ENCODE measurements at places on chromosomes 2 and 18.

- no peak for DNase-seq
Measured at GRCh38 chr2:104701411-104701911, 152.5 kb upstream of the POU3F3 start.

DNA sequence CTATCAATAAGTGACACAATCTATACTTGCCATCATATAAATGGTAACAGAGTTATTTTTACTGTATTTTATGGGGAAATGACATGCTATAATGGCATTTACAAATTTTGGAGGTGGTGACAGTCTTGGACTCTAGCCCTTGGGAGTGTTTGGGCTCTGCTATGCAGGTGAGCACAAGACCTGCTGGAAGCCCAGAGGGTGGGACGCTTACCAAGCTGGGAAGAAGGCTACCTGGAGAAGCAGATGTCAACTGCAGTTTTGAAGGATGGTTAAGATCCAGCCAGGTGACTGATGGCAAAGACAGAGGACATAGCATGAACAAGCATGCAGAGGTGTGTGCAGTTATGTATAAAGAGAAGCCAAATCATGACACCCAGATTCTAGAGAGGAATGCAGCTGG is 346.9 kb downstream of the MYCN start:
- DNase-seq = no peak

- no peak for DNase-seq
Measured at GRCh38 chr2:151410485-151410834, 758 bp downstream of the RIF1 start.

- no peak for DNase-seq
Measured at GRCh38 chr18:74459889-74460288, 2.8 kb upstream of the DIPK1C start.

- DNase-seq = no peak
Measured at GRCh38 chr2:104233591-104233990, 620.3 kb upstream of the POU3F3 start.

DNA sequence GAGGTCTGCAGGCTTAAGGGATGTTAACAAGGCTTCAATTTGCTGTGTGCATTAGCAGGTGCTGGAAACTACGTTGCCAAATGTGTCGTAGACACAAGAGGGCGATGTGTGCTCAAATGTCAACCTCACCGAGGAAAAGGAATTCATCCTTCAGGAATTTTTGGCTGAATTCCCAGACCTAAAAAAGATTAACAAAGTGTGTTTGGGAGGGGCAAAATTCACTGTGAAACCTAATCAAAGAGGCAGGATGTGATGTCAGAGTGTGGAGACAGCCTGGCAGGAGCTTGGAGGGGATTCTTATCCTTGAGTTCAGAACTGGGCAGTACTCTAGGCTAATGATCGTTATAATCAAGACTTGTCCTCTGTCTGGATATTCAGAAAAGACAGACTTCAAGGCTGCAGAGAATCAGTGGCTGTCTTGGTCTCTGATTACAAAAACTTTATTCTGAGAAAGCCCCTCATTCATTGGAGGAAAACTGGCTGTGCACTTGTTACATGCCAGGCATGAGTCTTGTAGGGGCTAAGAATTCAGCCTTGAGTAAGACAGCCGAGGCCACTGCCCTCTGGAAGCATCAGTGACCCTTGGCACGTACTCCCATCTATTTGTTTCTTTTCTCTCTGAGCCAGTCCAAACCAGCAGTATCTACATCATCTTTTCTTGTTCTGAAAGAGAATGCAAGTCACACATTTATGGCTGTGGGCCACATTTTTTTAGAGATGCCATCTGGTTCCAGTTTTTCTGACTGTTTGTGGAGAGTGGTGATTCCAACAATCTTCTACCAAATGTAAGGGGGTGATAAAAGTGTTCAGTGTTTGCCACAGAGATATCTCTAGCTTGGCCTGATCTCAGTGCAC is 18.7 kb upstream of the SCYGR1 start:
- DNase-seq = peak; percentile 82

GRCh38 chr2:215724146-215724545 is 288.3 kb upstream of the FN1 start:
- DNase-seq = no peak

GRCh38 chr2:54560146-54560881 is 104.2 kb downstream of the SPTBN1 start:
- no peak for DNase-seq

GRCh38 chr2:71070294-71071093 is 2.0 kb downstream of the NAGK start:
- no peak for DNase-seq

GRCh38 chr2:132374551-132374950 is 42.1 kb upstream of the GPR39 start:
- no peak for DNase-seq

DNA sequence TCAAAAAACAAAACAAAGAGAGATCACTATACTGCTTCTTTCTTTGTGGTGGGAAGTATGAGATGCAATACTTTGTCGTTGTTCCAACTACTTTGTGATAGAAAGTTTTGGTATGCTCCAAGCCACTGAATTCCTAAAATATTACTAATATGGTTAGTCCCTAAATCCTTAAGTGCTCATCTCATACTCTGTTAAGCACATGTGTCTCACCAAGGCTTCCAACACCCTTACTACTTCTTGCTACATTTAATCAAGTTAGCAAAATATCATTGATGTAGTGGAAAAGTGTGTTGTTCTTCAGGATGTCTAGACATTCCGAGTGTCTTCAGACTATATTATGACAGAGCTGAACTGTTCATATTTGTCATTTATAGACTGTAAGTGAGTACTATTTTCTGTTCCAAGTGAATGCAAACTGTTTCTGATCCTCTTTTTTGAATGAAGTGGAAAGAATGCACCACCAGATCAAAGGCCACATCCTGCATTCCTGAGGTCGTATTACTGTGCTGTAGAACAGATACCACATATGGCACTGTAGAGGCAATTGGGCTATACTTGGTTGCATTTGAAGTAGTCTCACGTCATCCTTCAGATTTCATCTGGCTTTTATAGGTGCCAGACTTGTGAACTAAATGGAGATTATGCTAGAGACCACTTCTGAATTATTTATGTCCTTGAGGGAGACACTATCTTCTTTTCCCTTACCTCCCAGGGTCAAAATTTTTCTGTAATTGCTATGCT is 298.4 kb upstream of the ZNF521 start:
- no peak for DNase-seq

GRCh38 chr18:11544060-11544633 is 65.2 kb upstream of the SLC35G4 start:
- no peak for DNase-seq

DNA sequence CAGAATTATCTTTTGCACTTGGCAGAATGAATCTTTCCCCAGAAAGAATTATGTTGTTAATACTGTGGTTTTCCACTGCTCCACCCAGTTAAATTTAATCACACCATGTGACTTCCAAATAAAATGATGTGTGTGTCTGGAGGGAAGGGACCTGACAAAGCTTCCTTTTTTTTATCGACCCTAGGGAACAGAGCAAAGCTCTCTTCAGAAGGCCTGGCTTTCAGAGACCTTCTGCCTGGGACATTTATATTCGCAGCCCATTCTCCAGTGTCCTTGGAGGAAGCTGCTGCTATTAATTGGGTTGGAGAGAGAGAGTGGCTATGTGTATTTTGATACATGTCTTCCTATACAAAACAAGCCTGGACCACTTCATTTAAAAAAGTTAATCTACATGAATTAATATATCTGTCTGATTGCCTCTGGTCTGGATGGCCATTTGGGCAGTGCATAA is 233.7 kb downstream of the PRKCE start:
- DNase-seq = no peak

DNA sequence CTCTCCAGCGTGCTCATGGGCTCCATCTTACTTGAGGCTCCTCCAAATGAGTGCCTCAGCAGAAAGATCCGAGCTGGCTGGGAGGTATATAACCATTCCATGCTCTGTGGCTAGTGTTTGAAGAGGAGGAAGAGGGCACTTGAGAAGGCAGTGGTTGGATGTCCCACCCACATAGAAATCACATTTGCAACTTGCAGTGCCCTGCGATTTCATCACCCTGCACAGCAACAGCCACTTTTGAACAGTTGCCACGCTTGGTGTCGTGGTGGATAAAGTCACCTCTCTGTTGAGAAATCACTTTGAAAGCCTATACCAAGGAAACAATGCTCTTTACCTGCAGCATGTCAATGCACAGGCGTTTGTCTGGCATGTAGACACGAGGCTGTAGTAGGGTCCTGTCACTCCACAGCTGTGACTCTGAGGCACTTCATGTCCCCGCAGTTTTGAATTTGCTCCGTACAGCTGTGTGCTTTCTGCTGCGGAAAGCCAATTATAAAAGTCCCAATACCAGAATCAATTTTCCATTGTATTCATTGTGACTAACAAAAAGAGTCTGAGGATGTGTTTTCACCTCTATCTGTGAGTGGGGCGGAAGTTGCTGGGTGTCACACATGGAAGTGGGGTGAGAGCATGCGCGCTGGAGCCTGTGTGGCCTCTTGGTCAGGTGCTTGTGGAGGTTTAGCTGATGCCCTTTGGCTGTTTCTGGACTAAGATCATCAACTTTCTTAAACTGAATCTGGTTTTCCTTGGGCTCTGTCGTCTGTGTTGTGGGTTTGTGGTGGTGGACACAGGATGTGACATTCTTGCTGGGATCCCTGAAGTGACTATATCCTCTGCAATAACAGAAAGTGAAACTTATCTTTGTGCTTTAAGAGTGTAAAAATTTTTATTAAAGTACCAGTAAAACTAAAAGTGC is 2.8 kb downstream of the CNDP2 start:
- DNase-seq = no peak

Measured in NCI-H446 treated with DMSO at 0.1 percent for 48 hours (cell line).